ENCODE measurements at places on chromosomes 6 and 20. TPM values are rescaled to one million over a fixed set of nuclear protein-coding genes. Genes with fewer than 3 reads are reported as not detected.

Gene RIPOR3
- polyA plus RNA-seq: 5.4 TPM

- DNase-seq: no peak
- H3K36me3 ChIP-seq: no peaks in the 10 kb centered on the region
- no peaks in the 10 kb centered on the region for H3K4me1 ChIP-seq
- H3K4me3 ChIP-seq: no peak overlapping the region
- no peak overlapping the region for H3K27ac ChIP-seq
Measured at GRCh38 chr6:8642131-8642530, 206.8 kb upstream of the SLC35B3 start.

DNA sequence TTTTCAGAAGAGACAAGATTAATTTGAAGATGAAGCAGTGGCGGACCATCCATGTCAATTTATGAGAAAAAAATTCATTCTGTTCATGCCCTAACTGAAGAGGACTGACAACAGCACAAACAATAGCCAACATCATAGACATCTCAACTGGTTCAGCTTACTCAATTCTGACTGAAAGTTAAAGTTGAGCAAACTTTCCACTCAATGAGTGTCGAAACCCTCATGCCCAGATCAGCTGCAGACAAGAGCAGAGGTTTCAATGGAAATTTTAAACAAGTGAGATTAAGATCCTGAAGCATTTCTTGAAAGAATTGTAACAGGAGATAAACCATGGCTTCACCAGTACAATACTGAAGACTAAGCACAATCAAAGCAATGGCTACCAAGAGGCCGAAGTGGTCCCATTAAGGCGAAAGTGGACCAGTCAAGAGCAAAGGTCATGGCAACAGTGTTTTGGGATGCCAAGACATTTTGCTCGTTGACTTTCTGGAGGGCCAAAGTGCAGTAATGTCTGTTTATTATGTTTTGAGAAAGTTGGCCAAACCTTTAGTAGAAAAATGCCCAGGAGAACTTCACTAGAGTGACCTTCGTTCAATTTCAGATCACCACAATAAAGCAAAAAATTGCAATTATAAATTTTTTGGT, 6.1 kb upstream of the SFT2D1 start:
- H3K36me3 ChIP-seq: no peaks in the 10 kb centered on the region
- no peak overlapping the region for H3K4me3 ChIP-seq
- H3K4me1 ChIP-seq: no peaks in the 10 kb centered on the region
- H3K27ac ChIP-seq: no peak overlapping the region
- no peak for DNase-seq

GRCh38 chr6:134201716-134202115, 116.2 kb downstream of the SGK1 start:
- no peaks in the 10 kb centered on the region for H3K4me1 ChIP-seq
- no peak overlapping the region for H3K4me3 ChIP-seq
- H3K36me3 ChIP-seq: no peaks in the 10 kb centered on the region
- DNase-seq: no peak
- no peaks in the 10 kb centered on the region for H3K27me3 ChIP-seq

DNA sequence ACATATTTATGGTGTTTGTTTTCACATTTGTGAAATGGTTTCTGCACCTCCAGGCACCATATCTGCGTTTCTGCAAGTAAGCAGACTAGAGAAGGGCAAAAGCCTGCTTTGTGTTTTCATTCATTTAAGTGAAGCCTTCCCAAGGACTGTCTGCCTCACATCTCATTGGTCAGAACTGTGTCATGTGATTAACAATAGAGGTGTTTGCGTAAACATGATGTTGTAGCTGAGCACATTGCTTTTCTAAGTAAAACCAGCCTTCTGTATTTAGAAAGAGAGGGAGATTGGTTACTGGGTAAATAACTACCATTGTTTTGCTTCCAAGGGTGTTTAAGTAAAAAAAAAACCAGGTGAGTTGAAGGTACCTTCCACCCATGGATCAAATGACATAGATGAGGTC, 39.7 kb downstream of the SH3BGRL2 start:
- H3K36me3 ChIP-seq: no peaks in the 10 kb centered on the region
- H3K4me1 ChIP-seq: peaks cover 7% of the 10 kb centered on the region
- no peak overlapping the region for H3K4me3 ChIP-seq
- no peak overlapping the region for H3K27ac ChIP-seq

- peaks cover 51% of the 10 kb centered on the region for H3K36me3 ChIP-seq
- H3K4me1 ChIP-seq: peaks cover 15% of the 10 kb centered on the region
- DNase-seq: no peak
- H3K27me3 ChIP-seq: no peaks in the 10 kb centered on the region
- H3K4me3 ChIP-seq: no peak overlapping the region
Measured at GRCh38 chr6:111573131-111573883, 32.4 kb downstream of the TRAF3IP2 start.

DNA sequence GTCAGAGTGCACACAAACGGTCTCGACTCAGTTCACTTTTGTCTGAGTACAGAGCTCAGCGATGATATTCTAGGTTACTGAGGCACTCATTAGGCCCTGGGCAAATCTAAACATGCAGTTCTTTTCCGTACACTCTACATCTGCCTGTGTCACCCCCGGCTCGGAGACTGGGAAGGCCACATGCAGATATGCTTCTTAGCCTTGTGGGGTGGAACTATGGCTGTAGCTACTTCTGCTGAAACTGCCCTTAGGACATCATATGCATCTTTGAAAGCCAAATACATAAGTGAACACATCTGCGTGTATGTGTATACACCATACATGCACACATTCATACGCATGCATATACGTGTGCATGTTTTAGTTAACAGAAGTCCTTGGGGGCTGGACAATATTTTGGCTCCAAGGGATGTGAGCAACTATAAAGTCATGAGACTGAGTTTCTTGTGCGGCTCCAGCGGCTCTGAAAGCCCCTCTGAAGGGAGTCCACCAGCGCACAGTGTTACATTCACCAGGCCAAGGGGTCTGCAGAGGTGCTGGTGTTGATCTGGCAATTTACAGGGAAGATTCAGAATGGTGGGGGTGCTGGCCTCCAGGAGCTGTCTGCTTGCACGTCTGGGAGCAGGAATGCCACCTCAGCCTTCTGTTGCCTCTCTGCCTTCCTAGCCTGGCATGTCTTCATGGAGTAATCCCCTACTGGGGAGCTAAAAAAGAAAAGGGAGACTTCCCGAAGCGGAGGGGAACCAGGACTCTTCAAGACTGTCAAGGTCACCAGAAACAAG, 31.6 kb downstream of the PSMG4 start:
- peaks cover 8% of the 10 kb centered on the region for H3K36me3 ChIP-seq
- no peaks in the 10 kb centered on the region for H3K4me1 ChIP-seq
- H3K27ac ChIP-seq: no peak overlapping the region
- DNase-seq: no peak

Gene PLCG1
- polyA plus RNA-seq: 26.0 TPM

GRCh38 chr6:33212857-33213165, 4.5 kb downstream of the RING1 start:
- no peak overlapping the region for H3K27ac ChIP-seq
- H3K36me3 ChIP-seq: peaks cover 26% of the 10 kb centered on the region

Gene ARMC12
- 15.5 TPM for polyA plus RNA-seq

DNA sequence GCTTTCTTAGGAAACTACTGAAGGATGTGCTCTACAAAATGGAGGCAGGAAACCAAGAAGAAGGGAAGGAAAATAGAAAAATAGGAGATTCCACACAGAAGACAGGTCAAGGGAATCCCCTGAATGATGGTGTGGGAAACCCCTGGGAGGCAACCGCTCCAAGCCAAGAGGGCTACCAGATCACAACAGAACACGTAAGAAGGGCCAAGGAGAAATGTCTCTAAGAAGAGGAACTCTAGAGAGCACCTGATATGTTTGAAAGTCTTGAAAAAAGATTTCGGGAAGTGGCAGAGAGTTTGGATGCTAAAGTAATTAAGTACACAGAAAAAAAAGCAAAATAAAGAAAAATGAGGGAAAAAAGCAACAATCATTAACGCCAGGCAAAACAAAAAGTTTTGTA, 7.1 kb downstream of the KIF13A start:
- no peak for DNase-seq
- H3K27me3 ChIP-seq: no peaks in the 10 kb centered on the region
- H3K4me3 ChIP-seq: no peak overlapping the region
- peak overlapping the region; percentile 53 for H3K27ac ChIP-seq
- H3K4me1 ChIP-seq: peaks cover 50% of the 10 kb centered on the region
- H3K36me3 ChIP-seq: no peaks in the 10 kb centered on the region

Gene ME1
- polyA plus RNA-seq: 15.5 TPM

DNA sequence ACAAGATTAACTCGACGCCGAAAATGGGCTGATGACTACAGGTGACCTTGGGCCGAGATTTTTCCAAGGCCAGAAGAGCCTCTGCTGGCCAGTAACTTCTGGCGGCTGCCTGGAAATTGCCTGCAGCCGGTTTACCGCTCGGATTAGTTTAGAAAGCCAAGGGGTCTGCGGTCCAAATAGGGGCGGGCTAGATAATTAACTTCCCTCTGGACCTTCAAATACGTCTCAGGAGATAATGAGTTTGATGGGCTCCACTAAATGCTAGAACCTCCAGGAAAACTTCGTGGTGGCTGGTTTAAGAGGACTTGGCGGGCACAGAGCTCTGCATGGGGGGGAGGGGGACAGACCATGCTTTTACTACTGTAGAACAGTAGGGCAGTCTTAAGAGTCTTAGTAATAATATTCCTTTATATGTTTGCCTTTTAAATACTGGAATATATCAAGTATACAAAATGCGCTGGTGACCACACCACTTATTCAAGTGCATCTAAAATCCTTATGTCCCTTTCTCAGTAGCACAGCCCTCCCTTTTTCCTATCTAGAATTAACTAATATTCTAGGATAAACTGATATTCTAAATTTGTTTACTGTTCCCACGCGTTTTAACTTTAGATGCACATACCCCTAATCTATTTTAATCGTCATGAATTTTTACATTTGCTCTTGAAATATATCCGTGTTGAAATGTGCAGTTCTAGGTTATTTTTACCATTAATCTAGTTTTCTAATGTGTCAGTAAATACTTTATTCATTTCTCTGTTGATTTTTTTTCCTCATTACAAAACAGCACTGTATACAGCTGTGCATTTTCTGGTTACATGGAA, 107.5 kb upstream of the PRSS16 start:
- peak overlapping the region; percentile 68 for H3K27ac ChIP-seq
- H3K4me3 ChIP-seq: peak overlapping the region; percentile 67
- H3K27me3 ChIP-seq: peaks cover 14% of the 10 kb centered on the region
- DNase-seq: no peak
- no peaks in the 10 kb centered on the region for H3K4me1 ChIP-seq

Gene RAET1L
- 0.07 TPM for polyA plus RNA-seq

DNA sequence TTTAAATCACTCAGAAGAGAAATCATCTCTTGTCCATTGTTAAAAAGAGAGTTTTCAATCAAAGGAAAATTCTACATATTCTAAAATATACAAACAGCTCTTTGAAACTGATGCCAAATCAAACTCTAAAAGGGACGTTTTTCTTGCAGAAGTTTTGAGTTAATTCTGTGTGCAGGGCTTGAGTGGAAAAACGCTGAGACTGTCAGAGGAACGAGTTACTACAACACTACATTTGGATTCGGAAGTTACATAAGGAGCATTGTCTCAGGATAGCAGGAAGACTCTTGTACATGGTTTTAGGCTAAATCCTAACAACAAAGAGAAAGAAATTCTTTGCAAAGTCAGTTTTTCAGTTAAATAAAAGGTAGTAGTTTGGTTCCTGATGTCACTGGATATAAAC, 155.7 kb upstream of the SUPT3H start:
- H3K27me3 ChIP-seq: peaks cover 4% of the 10 kb centered on the region
- no peak for DNase-seq
- H3K4me1 ChIP-seq: no peaks in the 10 kb centered on the region
- H3K27ac ChIP-seq: no peak overlapping the region
